ENCODE measurements at places on chromosomes 12 and 14.

DNA sequence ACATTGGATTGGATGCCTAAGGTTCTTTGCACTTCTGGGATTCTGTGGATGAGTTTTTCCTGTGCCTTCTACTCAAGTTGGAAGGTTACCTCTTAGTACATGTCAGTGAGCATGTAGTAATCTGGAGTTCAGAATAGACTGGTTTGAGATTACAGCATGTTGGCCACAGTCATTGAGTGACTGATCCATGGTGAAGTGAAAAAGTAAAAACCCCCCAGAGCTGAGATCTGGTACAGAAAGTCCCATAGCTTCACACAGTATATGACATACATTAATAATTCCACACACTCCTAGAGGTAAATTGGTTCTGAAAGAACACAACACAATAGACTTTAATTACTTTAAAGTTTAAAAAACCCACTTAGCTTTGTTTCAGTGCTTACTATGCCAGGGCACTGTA is 11.9 kb upstream of the CCND2 start:
- no peak for DNase-seq

- DNase-seq: no peak
Measured at GRCh38 chr14:63480599-63480998, 62.6 kb downstream of the PPP2R5E start.

DNA sequence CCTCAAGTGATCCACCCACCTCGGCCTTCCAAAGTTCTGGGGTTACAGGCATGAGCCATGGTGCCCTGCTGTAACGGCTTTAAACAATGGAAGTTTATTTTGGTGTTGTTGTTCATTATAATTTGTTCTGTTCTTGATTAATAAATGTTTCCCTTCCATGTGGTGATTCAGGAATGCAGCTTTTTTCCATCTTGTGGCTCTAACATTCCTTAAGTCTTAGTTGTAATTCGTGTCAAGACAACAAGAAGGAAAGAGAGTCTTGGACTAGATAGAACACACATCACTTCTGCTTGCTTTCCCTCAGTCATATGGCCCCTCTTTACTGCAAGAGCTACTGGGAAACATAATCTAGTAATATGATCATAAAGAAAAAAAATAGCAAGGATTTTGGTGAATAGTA is 211.6 kb downstream of the SLC6A15 start:
- no peak for DNase-seq

- DNase-seq: no peak
Measured at GRCh38 chr12:52524241-52524897, 4.2 kb upstream of the KRT5 start.

DNA sequence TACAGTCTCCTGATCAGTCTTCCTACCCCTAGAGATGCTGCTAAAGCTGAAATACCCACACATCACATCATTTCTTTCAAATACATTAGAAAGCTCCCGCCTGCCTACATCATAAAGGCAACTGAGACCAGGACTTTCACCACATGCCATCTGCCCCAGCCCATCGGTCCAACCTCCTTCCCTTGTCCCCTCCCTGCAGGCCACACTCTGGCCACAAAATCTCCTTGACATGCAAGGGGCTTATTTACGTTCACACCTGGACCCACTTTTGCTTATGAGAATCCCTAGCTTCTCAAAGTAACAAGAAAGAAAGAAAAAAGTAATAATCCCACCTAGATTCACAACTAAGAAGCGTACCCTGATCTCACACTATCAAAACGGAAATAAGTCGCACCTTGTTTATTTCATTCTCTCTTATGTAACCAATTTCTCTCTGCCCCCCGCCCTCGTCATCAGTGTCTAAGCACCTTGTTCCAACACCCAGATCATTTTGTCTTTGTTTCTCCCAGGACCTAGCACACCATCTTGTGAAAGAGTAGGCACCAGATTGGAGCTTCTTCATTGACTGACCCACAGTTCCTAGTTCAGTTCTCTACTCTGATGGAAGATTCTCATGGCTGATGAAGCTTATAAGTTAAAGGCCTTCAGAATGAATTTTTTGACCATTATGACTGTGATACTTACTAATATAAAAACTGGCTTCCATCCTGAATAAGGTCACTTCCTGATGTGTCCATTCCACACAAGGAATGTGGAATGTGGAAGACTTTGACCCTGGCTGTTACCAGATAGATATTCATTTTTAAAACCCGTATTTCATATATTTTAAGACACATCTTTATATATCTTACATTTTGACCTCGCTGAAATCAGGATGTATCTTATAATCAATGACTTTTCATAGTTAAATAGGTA is 7.7 kb downstream of the WSB2 start:
- no peak for DNase-seq

GRCh38 chr14:47012533-47013280 is 361.1 kb upstream of the RPL10L start:
- DNase-seq: peak; percentile 0

- DNase-seq: no peak
Measured at GRCh38 chr14:97724265-97724731, 927.1 kb downstream of the VRK1 start.

- DNase-seq: no peak
Measured at GRCh38 chr14:68409387-68409786, 383.5 kb downstream of the ZFP36L1 start.

DNA sequence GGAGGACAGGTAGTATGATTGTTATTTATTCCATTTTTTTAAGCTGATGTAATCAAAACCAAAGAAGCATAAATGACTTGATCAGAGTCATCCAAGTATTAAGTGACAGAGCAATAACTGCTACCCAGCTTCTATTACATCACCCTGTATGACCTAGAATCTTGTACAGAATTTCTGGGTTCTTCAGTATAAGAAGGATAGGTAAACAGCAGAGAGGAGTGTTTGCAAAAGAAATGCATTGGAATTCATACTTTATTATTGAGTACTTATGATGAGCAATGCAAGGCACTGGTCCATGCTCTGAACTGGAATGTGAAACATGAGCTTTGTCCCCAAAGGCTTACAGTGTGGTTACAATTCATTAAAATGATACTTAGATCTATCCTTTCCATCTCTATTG is 916.8 kb downstream of the DIO2 start:
- no peak for DNase-seq

- DNase-seq: no peak
Measured at GRCh38 chr14:83419420-83419819, 1885.8 kb upstream of the SEL1L start.

DNA sequence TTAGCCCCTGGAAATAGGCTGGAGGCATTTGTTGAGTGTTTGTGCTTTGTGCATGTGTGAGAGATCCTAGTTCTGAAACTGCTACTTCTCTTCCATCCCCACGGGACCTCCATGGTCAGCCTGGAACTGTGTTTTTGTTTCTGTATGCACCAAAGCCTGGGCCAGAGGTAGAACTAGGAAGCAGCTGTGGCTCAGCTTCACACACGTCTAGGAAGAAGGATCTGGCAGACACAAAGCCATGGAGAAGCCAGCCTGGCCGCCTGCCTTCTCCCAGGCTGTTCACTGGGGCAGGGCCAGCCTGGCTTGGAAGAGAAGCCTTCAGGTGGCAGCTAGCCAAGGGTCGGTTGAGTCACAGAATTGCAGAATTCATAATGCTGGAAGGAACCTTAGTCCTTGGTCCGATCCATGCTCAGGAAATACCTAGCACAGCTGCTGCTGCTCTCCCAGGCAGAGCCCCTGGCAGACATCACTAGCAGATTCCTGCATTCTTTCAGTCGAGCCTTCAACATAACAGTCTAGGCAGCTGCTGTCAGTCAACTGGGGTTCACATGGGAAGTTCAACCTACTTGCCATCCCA is 27.0 kb downstream of the RIN3 start:
- DNase-seq: no peak

DNA sequence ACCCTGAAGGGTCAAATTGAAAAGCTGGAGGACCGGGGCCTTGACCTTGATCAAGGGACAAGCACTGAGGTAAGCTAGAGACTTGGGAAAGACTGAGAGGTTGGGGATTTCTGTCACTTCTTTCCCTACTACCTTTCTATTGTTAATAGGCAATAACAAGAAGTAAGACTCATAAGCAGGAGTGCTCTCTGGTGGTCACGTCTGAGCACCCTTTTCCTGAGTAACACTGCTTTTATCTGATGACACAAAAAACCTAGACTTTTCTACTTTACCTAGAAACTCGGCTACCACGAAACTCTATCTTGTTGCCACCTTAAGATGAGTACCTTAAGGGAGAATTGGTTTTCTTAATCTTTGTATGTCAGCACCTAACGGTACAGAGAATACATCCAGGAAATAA is 35.5 kb upstream of the PPFIBP1 start:
- no peak for DNase-seq
